Breast epithelium (tissue), 4 donors: ENCODE measurements at places on chromosomes 11 and 22.

DNA sequence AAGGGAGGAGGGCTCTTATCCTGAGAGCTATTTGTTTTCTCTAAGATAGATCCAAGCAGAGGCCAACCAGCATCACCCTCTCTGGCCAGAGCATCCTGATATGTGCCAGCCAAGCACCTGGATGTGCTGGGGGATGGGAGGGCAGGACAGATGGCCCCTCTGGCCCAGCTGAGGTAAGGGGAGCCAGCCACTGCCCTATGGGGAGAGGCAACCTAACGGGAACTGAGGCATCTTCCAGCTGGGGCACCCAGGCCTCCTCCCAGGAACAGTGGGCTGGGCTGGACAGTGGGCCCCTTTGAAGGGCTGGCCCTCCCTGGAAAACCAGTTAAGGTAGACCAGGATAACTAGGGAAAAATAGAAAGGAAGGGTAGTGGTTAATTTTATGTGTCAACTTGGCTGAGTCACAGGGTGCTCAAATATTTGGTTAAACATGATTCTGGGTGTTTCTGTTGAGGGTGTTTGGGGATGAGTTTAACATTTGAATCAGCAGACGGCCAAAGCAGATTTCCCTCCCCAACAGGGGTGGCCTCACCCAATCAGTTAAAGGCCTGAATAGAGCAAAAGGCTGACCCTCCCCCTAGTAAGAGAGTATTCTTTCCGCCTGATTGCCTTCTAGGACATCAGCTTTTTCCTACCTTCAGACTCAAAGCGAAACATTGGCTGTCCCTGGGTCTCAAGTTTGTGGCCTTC lies 595.1 kb downstream of the BUD13 start:
- DNase-seq, result no peak
- H3K36me3 ChIP-seq, result no peaks in the 10 kb centered on the region
- H3K27me3 ChIP-seq, result no peaks in the 10 kb centered on the region
- no peak overlapping the region for H3K4me3 ChIP-seq
- H3K4me1 ChIP-seq, result no peaks in the 10 kb centered on the region
- H3K27ac ChIP-seq, result no peak overlapping the region

DNA sequence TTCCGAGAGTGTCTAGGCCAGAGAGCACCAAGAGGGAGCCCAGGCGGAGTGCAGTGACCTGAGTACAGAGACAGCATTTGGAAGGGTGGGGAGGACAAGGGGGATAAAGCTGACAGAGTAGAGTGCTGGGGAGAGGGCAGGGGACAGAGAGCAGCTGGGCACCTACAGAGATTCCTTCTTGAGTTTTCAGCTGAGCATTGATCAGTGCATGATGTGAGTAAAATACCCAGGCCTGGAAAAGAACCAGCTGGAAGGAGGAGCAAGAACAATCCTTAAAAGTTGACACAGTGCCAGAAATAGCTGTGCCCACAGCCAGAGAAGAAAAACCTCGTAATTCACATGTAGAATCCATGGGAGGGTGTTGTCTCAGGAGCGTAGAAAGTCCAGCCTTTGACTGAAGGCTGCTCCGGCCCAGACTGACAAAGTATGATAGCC lies 33.9 kb upstream of the PANX2 start:
- DNase-seq, result no peak
- H3K27ac ChIP-seq, result no peak overlapping the region
- no peak overlapping the region for H3K4me3 ChIP-seq
- H3K36me3 ChIP-seq, result no peaks in the 10 kb centered on the region

DNA sequence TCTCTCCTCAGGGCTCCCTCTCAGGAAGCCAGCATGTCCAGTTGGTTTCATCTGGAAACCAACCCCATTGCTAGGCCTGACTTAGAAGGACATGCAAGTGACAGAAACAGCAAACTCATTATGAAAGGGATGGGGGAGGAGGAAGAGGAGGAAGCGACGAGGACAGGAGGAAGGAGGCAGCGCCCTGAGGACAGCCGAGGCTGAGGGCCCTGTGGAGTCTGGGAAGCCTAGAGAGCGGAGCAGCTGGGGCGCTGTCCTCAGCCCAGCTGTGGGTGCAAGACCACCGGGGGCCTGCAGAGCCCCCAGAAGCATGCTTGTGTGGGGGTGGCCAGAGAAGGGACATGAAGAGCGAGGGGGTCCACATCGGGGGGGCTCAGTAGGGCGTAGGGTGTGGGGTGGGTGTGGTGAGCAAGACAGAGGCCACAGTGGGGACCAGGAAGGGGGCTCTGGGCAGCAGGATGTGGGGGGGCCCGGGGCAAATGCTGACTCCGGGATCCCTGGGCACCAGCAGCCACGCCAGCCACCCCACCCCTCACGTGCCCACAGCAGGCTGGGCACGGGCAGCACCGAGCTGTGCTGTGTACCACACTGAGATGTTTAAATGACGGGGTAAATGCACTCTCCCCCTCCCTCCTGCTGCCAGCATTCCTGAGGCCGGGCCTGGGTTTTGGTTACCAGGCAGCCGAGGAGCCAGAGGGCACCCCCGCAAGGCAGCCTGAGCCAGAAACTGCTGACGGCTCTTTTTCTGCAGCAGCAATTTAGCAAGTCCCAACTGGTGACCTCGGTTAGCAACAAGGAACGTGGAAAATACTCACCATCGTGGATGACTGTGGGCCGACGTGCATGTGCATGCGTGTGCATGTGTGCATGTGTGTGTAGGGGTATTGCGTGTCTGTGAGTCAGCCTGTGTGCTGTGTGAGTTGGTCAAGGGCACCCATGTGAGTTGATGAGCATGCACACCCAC lies 82.7 kb upstream of the LINC01488 start:
- no peak for DNase-seq
- no peak overlapping the region for H3K4me3 ChIP-seq

- no peak for DNase-seq
- H3K36me3 ChIP-seq, result no peaks in the 10 kb centered on the region
- no peaks in the 10 kb centered on the region for H3K4me1 ChIP-seq
- H3K27me3 ChIP-seq, result no peaks in the 10 kb centered on the region
Measured at GRCh38 chr11:121109471-121109870, 8.4 kb downstream of the TECTA start.

GRCh38 chr11:16814410-16815046 lies 76.1 kb downstream of the C11orf58 start:
- H3K4me1 ChIP-seq, result no peaks in the 10 kb centered on the region
- H3K27ac ChIP-seq, result peak overlapping the region; percentile 48
- H3K27me3 ChIP-seq, result no peaks in the 10 kb centered on the region
- DNase-seq, result no peak
- no peak overlapping the region for H3K4me3 ChIP-seq
- H3K36me3 ChIP-seq, result no peaks in the 10 kb centered on the region

DNA sequence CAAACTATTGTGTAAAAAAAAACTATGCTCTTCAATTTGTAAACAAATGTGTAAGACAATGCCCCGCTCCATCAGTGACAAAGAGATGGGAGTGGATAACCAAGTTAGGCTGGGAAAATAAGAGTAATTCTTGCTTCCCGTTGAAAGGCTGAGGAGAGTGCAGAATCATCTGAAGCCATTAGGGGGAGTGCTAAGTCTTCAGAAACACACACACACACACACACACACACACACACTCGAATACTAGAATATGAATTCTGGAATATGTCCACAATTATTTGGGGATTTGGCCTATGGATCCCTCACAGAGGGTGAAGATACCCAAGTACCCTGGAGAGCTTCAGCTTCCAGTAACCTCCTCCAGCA lies 27.8 kb upstream of the ROBO3 start:
- no peaks in the 10 kb centered on the region for H3K36me3 ChIP-seq
- H3K27me3 ChIP-seq, result peaks cover 10% of the 10 kb centered on the region
- no peak overlapping the region for H3K4me3 ChIP-seq
- H3K4me1 ChIP-seq, result peaks cover 7% of the 10 kb centered on the region
- no peak for DNase-seq
- no peak overlapping the region for H3K27ac ChIP-seq

DNA sequence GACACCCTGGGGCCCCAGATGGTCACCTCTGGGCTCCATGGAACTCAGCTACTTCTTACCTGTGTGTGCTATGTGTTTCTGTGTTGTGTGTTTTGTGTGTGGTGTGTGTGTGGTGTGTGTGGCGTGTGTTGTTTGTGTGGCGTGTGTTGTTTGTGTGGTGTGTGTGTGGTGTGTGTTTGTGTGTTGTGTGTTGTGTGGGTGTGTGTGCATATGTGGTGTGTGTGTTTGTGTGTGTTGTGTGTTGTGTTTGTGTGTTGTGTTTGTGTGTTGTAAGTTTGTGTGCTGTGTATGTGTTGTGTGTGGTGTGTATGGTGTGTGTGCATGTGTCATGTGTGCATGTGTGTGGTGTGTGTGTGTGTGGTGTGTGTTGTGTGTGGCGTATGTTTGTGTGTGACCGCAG lies 3.8 kb upstream of the WNT7B start:
- no peak for DNase-seq
- H3K27ac ChIP-seq, result no peak overlapping the region
- H3K27me3 ChIP-seq, result peaks cover 13% of the 10 kb centered on the region
- no peaks in the 10 kb centered on the region for H3K36me3 ChIP-seq
- no peak overlapping the region for H3K4me3 ChIP-seq

DNA sequence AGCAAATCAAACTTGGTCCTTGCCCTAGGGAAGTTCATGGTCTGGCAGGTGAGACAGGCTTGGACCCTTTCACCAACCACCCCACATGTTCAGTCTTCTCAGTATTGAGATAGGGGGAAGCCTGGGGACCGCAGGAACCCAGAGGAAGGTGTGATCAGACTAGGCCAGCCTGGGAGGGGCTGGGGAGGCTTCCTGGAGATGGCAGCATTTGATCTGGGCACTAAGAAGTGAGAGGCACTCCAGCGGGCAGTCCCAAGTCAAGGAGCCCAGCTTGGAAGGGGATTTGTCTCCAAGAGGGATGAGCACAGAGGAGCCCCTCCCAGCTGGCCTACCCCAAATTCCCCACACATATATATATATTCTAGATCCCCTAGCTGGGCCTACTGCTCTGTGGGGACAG lies 5.4 kb downstream of the LRRC32 start:
- peak; percentile 28 for DNase-seq
- peak overlapping the region; percentile 68 for H3K27ac ChIP-seq
- H3K36me3 ChIP-seq, result no peaks in the 10 kb centered on the region
- no peak overlapping the region for H3K4me3 ChIP-seq
- no peaks in the 10 kb centered on the region for H3K4me1 ChIP-seq

GRCh38 chr11:127825183-127825582 lies 762.2 kb downstream of the ETS1 start:
- DNase-seq, result no peak
- H3K27ac ChIP-seq, result no peak overlapping the region
- no peaks in the 10 kb centered on the region for H3K27me3 ChIP-seq
- H3K4me3 ChIP-seq, result no peak overlapping the region
- no peaks in the 10 kb centered on the region for H3K4me1 ChIP-seq

DNA sequence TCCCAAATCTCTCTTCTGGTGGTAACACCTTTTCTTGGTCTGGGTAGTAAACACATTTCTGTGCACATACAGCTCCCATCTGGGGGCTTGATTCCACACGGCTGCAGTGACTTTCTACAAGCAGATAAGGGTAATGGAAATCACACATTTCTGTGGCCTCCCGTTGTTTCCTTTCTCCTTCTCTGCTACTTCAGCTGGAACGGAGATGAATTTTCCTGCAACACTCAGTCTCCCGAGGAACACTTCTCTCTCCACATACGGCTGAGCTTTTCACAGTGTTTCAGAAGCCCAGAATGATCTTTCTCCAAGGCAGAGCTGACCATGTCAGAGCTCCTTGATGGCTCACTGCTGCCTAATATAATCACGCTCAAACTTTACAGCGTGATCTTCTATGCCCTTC lies 364.3 kb upstream of the NARS2 start:
- no peak overlapping the region for H3K4me3 ChIP-seq
- H3K27ac ChIP-seq, result no peak overlapping the region
- H3K4me1 ChIP-seq, result no peaks in the 10 kb centered on the region
- no peak for DNase-seq

DNA sequence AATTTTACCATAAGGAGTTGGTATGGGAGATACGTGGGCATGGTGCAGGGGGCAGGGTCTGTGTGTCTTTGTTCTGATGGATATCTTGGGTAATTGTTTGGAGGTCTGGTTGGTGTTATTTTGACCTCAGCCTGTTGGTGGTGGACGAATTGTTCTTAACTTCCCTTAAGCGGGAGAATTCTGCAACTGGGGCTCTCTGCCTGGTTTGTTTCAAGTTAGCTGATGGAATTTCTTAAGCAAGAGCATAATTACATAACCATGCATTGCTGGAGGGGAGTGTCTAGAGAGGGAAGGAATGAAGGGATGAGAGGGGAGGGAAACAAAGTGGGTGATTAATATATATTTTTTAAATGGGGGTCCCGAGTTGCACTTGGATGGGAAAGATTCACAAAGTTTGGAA lies 908.5 kb upstream of the RAG2 start:
- H3K4me3 ChIP-seq, result no peak overlapping the region
- no peaks in the 10 kb centered on the region for H3K27me3 ChIP-seq
- H3K27ac ChIP-seq, result no peak overlapping the region
- no peak for DNase-seq
- no peaks in the 10 kb centered on the region for H3K4me1 ChIP-seq

- H3K4me3 ChIP-seq, result no peak overlapping the region
- H3K27me3 ChIP-seq, result no peaks in the 10 kb centered on the region
- H3K36me3 ChIP-seq, result no peaks in the 10 kb centered on the region
- DNase-seq, result no peak
Measured at GRCh38 chr11:105388006-105388405, 221.9 kb upstream of the GRIA4 start.

DNA sequence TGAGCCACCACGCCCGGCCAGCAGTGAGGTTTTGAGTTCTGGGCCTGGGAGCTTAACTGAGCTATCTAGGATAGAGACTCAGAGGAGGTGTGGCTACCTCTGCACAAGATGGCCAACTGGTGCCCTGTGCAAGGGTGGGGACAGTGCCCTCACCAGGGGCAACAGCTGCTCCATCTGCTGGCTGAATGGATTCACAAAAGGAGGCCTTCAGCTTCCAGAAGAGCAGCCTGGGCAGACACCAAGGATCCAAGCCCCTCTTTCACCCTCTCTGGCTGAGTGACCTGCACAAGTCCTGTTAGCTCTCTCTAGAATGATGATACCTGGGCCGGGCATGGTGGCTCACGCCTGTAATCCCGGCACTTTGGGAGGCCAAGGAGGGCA lies 33.5 kb upstream of the BAIAP2L2 start:
- no peaks in the 10 kb centered on the region for H3K4me1 ChIP-seq
- DNase-seq, result no peak
- H3K27me3 ChIP-seq, result no peaks in the 10 kb centered on the region

- no peak overlapping the region for H3K4me3 ChIP-seq
- H3K4me1 ChIP-seq, result no peaks in the 10 kb centered on the region
- no peaks in the 10 kb centered on the region for H3K27me3 ChIP-seq
- no peak overlapping the region for H3K27ac ChIP-seq
Measured at GRCh38 chr11:127493330-127494022, 492.9 kb upstream of the KIRREL3 start.

GRCh38 chr11:109936661-109937180 lies 156.5 kb upstream of the ZC3H12C start:
- no peaks in the 10 kb centered on the region for H3K36me3 ChIP-seq
- H3K4me1 ChIP-seq, result no peaks in the 10 kb centered on the region
- no peak for DNase-seq
- H3K27me3 ChIP-seq, result no peaks in the 10 kb centered on the region
- no peak overlapping the region for H3K4me3 ChIP-seq
- H3K27ac ChIP-seq, result no peak overlapping the region

GRCh38 chr22:19543970-19544708 lies 19.9 kb upstream of the CLDN5 start:
- H3K27ac ChIP-seq, result no peak overlapping the region
- no peaks in the 10 kb centered on the region for H3K27me3 ChIP-seq
